ENCODE measurements at places on chromosomes 4 and X.

- DNase-seq: no peak
Measured at GRCh38 chrX:153063315-153063714, 7.0 kb downstream of the PNMA3 start.

DNA sequence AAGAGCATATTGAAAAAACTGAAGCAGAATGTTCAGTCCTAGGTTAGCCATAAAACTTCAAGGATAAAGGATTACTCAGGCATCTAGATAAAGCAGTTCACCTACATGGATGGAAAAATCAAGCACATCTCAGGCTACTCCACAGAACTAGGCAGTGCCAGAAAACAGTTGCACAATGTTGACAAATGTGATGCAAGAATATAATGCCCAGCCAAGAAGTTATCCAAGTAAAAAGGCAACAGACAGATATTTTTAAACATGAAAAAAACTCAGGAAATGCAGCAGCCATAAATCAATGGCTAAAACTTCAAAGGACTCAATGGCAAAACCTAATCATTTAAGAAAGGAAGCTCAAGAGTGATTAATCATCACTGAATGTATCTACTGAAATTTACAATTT, 456.0 kb upstream of the FAM241A start:
- peak; percentile 11 for DNase-seq

GRCh38 chrX:87583679-87584078, 66.1 kb downstream of the KLHL4 start:
- peak; percentile 33 for DNase-seq

DNA sequence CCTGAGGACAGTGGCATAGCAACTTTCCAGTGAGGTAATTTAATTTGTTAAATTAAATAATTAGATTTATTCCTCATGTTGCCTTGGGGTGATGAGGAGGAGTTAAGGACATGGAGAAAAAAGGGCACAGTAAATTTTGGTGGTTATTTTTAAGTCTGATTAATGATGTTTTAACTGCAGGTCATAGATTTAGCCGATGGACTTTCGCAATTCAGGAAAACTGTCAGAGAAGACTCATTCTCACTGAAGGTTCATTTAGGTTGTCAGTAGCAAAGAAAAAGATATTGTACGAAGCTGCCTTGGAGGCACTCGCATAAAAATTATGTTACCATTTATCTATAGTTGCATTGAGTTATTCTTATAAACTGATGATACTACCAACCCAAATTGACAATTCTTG, 164.2 kb upstream of the PITX2 start:
- DNase-seq: no peak

- no peak for DNase-seq
Measured at GRCh38 chr4:65416891-65417290, 253.4 kb downstream of the EPHA5 start.

DNA sequence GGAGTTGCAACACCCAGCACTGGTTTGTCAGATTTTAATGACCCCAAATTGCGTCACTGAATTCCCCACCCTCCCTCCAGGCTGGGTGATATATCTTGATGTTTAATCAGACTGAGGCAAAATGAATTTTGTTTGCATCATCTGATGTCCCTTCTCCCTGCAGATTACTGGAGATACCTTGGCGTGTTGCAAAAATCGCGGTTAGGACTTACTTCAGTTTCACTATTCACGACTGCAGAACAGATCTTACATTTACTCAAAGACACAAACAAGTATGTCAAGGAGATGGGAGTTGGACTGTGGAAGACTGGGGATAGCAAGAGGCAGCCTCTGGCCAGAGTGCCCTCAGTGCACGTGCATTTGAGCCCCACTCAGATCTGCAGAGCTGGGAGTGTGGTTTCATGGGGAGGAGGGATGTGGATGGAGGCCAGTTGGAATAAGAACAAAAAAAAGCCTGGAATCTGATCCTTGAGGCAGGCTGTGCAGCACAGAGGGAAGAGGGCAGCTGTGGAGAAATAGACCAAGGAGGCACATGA, 92.2 kb upstream of the MTM1 start:
- DNase-seq: peak; percentile 51

GRCh38 chr4:66182636-66183035, 512.3 kb upstream of the EPHA5 start:
- DNase-seq: no peak

DNA sequence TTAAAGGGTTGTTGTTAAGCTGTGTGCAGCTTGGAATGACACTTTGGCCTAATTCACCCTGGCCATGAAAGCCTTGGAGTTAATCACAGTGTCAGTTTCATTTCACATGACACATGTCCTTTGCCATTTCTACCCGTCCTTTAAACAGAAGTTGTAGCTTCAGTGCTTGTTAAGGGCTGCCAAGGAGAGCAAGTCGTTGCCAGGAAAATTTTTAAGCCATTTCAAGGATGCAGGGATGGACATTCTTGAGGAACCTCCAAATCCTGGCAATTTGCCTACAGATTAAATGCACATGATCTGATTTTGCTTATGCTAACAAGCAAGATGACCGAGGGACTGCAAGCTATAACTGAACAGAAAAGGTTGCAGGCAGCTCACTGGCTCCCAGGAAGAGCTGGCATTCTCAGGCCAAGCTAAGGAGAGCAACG, 40.5 kb downstream of the SETD7 start:
- no peak for DNase-seq

GRCh38 chr4:58553031-58553430, 1442.8 kb upstream of the IGFBP7 start:
- DNase-seq: no peak

- no peak for DNase-seq
Measured at GRCh38 chr4:78659264-78659663, 107.7 kb downstream of the ANXA3 start.

GRCh38 chr4:101954351-101954750, 163.8 kb downstream of the BANK1 start:
- no peak for DNase-seq
